ENCODE measurements at places on chromosomes 16 and 17.

DNA sequence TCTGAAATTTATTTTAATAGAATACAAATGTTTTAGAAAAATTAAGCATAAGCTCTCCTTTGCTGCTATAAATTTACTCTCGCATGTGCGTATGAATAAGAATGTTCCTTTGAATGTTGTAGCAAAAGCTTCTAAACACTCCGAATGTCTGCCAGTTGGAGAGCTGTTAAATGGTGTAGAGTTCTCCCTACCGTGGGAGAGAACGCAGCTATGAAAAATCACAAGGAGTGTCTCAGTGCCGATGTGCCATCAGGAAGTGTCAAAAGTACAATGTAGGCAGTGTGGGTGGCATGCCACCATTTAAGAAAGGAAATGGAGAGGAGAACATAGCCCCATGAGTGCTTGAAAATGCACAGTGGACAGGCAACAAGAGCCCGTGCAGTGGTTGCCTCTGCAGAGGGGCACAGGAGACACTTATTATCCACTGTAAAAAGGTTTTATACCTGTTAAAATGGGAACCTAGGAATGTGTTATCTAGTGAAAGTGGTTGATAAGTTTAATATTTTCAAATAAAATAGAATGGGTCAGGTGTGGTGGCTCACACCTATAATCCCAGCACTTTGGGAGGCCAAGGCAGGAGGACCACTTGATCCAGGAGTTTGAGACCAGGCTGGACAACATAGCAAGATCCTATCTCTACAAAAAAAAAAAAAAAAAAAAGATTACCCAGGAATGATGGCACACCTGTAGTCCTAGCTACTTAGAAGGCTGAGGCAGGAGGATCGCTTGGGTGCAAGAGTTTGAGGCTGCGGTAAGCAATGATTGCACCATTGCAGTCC is 144.0 kb downstream of the SOCS1 start:
- no peak for DNase-seq

DNA sequence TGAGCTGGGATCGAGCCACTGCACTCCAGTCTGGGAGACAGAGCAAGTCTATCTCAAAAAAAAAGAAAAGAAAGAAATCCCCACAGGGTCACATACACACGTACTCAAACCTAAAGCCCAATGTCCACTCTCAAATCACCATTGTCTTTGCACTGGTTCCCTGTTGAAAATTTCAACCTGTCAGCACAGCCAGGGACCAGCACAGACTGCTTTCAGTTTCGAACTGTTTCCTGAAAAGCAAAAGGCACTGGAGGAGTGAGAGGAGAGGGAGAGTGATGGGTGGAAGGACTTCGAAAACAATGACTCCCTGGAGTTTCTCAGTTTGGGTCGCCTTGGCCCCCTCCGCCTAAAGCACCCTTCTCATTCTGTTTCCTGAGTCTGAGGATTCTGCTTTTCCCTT is 9.0 kb upstream of the CD300C start:
- no peak for DNase-seq

DNA sequence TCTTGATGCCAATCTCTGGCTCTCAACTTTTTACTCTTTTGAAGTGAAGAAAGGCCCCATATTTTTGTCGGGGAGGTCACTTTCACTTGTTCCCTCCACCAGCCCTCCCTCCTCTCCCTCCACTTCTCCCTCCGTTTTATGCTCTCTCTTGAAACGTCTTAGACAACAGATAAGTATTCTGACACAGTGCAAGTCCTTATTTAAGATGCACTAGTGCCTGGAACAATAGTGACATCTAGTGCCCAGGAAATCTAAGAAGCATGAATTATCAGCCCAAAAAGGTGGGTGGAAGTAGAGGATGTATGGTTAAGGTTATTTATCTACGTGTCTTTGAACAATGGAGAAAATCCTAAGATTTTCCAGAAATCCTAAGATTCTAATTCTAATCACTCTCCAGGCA is 17.9 kb downstream of the PSME3IP1 start:
- peak; percentile 79 for DNase-seq

GRCh38 chr17:80132906-80133625 is 13.9 kb downstream of the EIF4A3 start:
- no peak for DNase-seq

GRCh38 chr17:37720989-37721388 is 23.9 kb downstream of the HNF1B start:
- DNase-seq = no peak

- DNase-seq = no peak
Observed at GRCh38 chr16:10245002-10245401, 62.8 kb upstream of the GRIN2A start.

DNA sequence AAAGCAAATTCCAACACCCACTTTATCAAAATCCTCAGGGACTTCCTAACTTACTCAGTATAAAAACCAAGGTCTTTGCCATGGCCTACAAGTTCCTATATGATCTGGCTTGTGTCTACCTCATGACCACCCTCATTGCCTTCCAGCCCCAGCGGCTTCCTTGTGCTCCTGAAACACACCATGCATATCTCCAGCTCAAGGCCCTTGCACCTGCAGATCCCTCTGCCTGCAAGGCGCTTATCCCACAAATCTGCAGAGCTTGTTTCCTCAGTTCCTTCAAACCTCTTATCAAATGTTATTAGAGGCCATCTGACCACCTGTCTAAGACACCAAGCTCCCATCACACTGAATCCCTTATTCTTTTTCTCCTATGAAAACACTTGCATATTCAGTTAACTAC is 2.6 kb downstream of the BBS2 start:
- no peak for DNase-seq

- DNase-seq = no peak
Observed at GRCh38 chr16:5882087-5882640, 784.6 kb upstream of the EEF2KMT start.

GRCh38 chr16:86424398-86424797 is 85.9 kb upstream of the FOXF1 start:
- no peak for DNase-seq

DNA sequence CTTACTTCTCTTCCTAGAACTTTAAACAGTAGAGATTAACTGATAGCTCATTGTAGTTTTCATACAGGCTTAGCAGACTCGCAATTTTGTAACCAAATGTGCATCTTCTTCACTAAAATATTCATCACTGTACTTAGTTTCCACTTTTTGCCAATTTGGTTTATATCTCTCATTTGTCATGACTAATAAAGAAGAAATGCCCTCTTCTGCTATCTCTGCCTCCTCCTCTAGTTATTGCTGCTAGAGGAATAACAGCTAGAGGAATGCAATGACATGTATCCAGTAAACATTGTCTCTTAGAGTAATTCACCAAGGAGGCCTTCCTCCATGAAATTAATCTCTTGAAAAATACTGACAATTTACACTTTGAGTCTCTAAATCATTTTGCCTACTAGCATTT is 115.5 kb upstream of the COX10 start:
- peak; percentile 70 for DNase-seq

DNA sequence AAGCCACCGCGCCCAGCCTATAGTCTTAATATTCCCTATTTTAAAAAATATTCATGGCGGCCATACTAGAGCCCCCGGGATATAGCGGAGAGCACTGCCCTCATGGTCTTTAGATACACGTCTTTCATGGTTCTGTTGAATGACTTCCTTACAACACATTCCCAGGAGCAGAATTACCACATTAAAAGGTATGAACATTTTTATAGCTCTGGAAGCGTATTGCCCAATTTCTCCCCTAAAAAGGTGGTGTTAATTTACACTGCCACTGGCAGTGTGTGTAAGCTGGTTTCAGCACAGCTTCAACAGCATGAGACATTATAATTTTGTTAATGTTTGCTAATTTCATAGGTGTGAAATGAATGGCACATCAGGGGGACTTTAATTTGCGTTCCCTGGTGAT is 19.0 kb downstream of the C17orf100 start:
- no peak for DNase-seq

GRCh38 chr16:2157480-2158261 is 2.1 kb downstream of the TRAF7 start:
- no peak for DNase-seq
